Heart left ventricle (tissue), 16 donors: ENCODE measurements at places on chromosomes 2 and 18. TPM values are rescaled to one million over a fixed set of nuclear protein-coding genes. Genes with fewer than 3 reads are reported as not detected.

The EPHA4 gene
- 19.8 TPM for total RNA-seq

The ABHD1 gene
- total RNA-seq: 3.5 TPM

The GPR39 gene
- total RNA-seq: not detected

The ARHGAP15 gene
- 4.0 TPM for total RNA-seq

The IGFBP5 gene
- total RNA-seq: 83.1 TPM

The MEX3C gene
- total RNA-seq: 18.5 TPM

The IL36RN gene
- total RNA-seq: not detected

The ABCG5 gene
- total RNA-seq: not detected

DNA sequence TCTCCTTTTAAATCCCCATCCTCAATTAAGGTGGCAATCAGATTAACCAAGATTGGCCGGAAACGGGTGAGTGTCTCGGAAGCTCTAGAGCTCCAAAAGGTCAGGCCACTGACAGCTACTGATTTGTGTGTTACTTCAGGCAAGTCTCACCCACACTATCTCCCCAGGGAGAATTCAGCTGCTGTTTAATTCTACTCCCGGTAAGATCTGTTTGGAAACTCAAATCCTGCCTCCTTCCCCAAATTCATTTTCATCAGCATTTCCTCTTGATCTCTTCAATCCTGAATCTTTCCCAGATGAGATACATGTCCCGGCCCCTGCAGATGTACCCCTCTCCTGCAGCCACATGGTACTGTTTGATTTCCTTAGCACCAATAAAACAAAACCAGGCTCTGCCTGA is 34.9 kb downstream of the EFR3B start:
- DNase-seq: no peak
- H3K27me3 ChIP-seq: no peaks in the 10 kb centered on the region
- H3K4me3 ChIP-seq: no peak overlapping the region
- no peaks in the 10 kb centered on the region for H3K36me3 ChIP-seq
- peak overlapping the region; percentile 58 for H3K27ac ChIP-seq
- H3K4me1 ChIP-seq: no peaks in the 10 kb centered on the region

- H3K27ac ChIP-seq: no peak overlapping the region
- no peak overlapping the region for H3K4me3 ChIP-seq
- H3K27me3 ChIP-seq: no peaks in the 10 kb centered on the region
- H3K4me1 ChIP-seq: no peaks in the 10 kb centered on the region
- no peaks in the 10 kb centered on the region for H3K36me3 ChIP-seq
Measured at GRCh38 chr2:173434762-173435569, 80.3 kb downstream of the CDCA7 start.

- no peaks in the 10 kb centered on the region for H3K4me1 ChIP-seq
- H3K27ac ChIP-seq: no peak overlapping the region
- DNase-seq: no peak
- H3K36me3 ChIP-seq: no peaks in the 10 kb centered on the region
- H3K4me3 ChIP-seq: no peak overlapping the region
Measured at GRCh38 chr2:133085646-133086045, 415.6 kb upstream of the LYPD1 start.

GRCh38 chr18:38497266-38497665 is 931.7 kb upstream of the CELF4 start:
- no peaks in the 10 kb centered on the region for H3K27me3 ChIP-seq
- no peak overlapping the region for H3K27ac ChIP-seq
- no peaks in the 10 kb centered on the region for H3K4me1 ChIP-seq
- DNase-seq: no peak
- H3K4me3 ChIP-seq: no peak overlapping the region
- H3K36me3 ChIP-seq: no peaks in the 10 kb centered on the region

DNA sequence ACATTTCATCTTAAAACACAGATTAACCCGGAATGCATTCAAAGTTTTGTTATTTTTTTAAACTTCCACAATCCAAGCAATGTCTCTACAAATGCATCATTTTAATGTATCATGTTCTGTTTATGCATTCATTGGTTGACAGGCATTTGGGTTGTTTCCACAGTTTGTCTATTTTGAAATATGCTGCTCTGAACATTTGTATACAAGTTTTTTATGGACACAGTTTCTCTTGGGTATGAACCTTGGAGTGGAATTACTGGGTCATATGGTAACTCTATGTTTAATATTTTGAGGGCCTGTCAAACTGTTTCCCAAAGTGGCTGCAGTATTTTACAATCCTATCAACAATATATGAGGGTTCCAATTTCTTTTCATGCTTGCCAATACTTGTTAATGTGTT is 57.3 kb downstream of the GULP1 start:
- no peaks in the 10 kb centered on the region for H3K27me3 ChIP-seq
- no peak overlapping the region for H3K27ac ChIP-seq
- no peaks in the 10 kb centered on the region for H3K36me3 ChIP-seq

- H3K27me3 ChIP-seq: no peaks in the 10 kb centered on the region
- H3K27ac ChIP-seq: no peak overlapping the region
- H3K4me3 ChIP-seq: no peak overlapping the region
- no peaks in the 10 kb centered on the region for H3K4me1 ChIP-seq
- DNase-seq: no peak
- H3K36me3 ChIP-seq: no peaks in the 10 kb centered on the region
Measured at GRCh38 chr18:79877163-79878091, 74.0 kb downstream of the SLC66A2 start.

DNA sequence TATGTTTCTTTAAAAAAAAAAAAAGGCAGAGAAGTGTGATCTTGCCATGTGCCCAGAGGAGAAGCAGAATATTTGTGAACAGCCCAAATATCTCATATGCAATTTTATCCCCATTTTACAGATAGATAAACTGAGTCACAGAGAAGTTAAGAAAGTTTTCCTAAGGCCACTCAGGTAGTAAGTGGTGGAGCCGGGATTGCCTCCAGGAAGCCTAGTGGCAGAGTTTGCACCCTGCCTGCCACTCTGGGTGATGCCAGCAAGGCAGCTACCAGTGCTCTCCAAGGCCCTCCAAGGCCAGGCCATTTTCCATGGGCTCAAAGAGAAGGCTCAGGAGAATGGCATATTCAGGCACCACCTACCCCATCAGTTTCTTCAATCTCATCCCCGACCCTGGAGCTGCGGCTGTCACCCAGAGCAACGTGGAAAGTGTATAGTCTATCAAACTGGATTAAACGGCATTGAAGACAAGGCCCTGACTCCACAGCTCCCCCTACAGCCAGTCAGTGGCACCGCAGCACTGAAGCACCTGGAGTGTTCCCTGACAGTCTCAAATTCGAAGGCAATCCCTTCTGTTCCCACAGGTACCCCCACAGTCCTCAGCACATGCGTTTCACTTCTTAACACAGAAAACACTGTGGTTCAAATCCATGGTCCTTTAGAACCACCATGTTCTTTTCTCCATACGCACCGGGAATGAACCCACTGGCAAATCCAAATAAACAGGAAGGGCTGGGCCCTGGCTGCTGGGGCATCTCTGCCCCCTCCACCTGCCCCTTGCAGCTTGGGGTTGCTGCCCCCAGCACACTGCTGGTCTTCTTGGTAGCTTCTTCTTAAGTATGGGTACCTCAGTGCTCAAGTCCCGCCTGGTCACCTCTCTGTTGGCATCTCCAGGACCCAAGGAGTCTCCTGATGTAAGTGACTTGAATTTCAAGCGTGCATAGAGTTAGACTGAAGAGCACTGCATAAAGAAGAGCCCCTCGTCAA is 175.3 kb downstream of the INHBB start:
- H3K27me3 ChIP-seq: no peaks in the 10 kb centered on the region
- no peak overlapping the region for H3K4me3 ChIP-seq

GRCh38 chr18:79526468-79527460 is 131.0 kb downstream of the NFATC1 start:
- no peaks in the 10 kb centered on the region for H3K27me3 ChIP-seq
- DNase-seq: peak; percentile 44
- peaks cover 11% of the 10 kb centered on the region for H3K36me3 ChIP-seq
- H3K4me1 ChIP-seq: peaks cover 19% of the 10 kb centered on the region
- no peak overlapping the region for H3K4me3 ChIP-seq

GRCh38 chr2:1886405-1886992 is 142.2 kb upstream of the PXDN start:
- peaks cover 6% of the 10 kb centered on the region for H3K4me1 ChIP-seq
- no peaks in the 10 kb centered on the region for H3K36me3 ChIP-seq
- H3K27me3 ChIP-seq: no peaks in the 10 kb centered on the region
- H3K4me3 ChIP-seq: no peak overlapping the region

GRCh38 chr2:240214790-240215675 is 74.6 kb upstream of the OTOS start:
- H3K4me3 ChIP-seq: no peak overlapping the region
- H3K4me1 ChIP-seq: no peaks in the 10 kb centered on the region
- H3K36me3 ChIP-seq: no peaks in the 10 kb centered on the region
- no peaks in the 10 kb centered on the region for H3K27me3 ChIP-seq
- H3K27ac ChIP-seq: no peak overlapping the region
- no peak for DNase-seq

- no peak overlapping the region for H3K4me3 ChIP-seq
- H3K27me3 ChIP-seq: no peaks in the 10 kb centered on the region
- no peak overlapping the region for H3K27ac ChIP-seq
- no peaks in the 10 kb centered on the region for H3K36me3 ChIP-seq
Measured at GRCh38 chr18:13275075-13275474, 56.5 kb downstream of the LDLRAD4 start.

- no peak for DNase-seq
- peaks cover 41% of the 10 kb centered on the region for H3K36me3 ChIP-seq
- H3K27ac ChIP-seq: no peak overlapping the region
- peaks cover 23% of the 10 kb centered on the region for H3K4me1 ChIP-seq
- H3K4me3 ChIP-seq: peak overlapping the region; percentile 74
- no peaks in the 10 kb centered on the region for H3K27me3 ChIP-seq
Measured at GRCh38 chr2:159714247-159714930, 2.1 kb downstream of the MARCHF7 start.
